ENCODE measurements at places on chromosomes 13 and 19.

DNA sequence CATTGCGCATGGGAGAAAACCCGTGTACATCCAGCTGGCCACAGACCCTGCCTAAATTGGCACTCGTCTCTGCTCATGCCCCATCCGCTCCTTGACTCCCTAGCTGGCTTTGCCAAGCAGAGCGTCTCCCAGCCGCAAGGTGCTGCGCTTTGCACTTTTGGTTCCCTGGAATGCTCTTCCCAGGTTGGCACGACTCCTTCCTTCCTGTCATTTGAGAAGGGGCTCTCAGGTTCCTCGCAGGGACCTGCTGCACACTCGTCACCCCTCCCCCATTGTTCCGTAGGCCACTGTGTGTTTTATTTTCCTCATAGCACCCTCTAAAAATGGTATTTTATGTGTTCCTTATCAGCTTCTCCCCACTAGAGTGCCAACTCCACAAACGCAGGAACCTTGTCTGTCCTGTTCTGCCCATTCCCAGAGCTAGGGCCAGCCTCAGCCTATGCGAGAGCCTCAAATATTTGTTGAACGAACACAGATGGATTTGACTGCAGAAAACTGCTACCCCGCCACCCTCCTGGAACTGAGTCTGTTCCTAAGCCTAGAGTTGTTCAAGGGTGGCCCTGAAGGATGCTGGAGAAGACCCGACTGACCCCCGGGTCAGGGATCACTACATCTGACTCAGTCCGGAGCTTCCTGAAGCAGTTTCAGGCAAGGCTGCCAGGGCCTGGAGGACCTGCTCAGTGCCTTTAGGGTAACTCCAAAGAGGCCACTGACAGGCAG lies 8.4 kb upstream of the CEBPA start:
- DNase-seq, result no peak

DNA sequence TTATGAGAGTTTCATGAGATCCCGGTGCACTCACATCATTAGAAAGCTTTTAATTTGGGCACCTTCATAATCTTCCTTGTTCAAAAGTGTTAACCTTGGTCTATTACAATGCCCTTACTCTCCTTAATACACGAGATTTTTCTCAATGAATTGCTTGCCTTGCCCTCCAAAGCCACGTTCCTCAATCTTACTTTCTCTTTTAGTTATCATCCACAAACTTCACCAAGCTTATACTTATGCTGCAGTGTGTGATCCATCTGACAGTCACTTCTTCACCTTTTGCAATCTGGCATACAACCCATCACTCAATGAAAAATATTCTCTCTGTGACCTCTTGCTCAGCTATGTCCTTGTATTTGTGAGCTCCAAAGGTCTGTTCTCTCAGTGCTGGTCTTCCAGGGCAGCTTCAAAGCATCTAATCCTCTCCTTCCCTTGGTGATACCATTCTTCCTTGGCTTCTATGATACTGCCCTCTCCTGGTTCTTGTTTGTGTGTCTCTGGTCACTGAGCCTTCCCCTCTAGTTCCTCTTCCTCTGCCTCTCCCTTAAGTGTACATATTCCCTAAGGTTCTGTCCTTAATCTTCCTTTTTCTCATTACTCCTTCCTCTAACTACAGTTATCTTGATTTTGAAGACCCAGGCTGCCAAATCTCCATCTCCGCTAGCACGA lies 202.2 kb upstream of the STARD13 start:
- DNase-seq, result no peak

DNA sequence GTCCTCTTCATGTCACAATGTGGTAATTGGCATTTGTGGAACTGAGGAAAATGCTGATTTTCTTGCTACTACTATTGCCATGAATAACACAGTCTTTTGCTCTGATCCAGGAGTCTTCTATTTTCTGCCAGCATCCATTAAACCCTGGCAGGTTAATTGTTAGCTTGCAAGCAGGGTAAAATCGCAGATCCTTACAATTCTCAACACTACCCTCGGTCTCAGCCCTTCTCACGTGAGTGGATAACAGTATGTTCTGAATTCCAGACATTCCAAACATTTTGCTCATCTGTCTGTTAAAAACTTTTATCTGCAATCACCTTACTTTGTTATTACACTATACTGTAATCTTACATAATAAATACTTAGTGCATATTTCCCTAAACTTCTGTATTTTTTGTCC lies 251.3 kb upstream of the ATXN8OS start:
- DNase-seq, result no peak

DNA sequence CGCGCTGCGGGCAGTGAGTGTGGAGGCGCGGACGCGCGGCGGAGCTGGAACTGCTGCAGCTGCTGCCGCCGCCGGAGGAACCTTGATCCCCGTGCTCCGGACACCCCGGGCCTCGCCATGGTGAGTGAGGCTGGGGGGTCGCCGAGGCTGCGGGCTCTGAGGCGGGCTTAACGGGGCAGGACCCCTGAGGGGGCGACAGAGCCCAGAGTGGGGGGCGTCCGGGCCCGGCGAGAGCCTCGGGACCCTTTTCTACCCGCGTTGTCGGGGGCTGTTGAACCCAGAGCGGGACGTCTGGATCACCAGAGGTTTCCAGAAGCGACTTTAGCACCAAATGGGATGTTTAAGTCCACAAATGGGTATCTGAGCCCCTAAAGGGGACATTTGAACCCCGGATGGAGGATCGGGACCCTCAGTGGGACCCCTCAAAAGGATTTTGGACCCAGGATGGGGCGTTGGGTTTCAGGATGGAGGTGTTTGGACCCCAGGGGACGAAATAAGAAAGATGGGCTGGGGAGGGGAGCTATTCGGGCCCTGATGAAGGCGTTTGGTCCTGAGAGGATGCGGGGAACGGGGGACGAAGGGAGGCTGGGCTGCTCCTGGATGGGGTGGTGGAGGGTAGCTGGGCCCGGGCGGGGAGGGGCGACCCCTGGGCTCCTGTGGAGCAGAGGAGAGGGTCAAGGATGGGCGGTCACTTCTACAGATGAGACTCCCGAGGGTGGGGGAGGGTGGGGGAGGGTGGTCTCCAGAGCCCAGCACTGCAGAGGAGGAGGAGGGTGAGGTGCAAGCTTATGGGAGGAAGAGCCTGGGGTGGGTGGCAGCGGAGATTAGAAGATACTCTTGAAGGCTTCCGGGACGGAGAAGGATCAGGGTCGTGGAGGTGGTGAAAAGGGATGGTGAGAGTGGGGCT lies at the start of gene CALM3:
Gene CALM3, plus strand, starts transcription at position 13 of the 907 bp plus-strand sequence. Its CDS starts 105 bp downstream, at position 118.
- DNase-seq, result no peak

GRCh38 chr13:100634696-100635095 lies 39.9 kb downstream of the TMTC4 start:
- no peak for DNase-seq

DNA sequence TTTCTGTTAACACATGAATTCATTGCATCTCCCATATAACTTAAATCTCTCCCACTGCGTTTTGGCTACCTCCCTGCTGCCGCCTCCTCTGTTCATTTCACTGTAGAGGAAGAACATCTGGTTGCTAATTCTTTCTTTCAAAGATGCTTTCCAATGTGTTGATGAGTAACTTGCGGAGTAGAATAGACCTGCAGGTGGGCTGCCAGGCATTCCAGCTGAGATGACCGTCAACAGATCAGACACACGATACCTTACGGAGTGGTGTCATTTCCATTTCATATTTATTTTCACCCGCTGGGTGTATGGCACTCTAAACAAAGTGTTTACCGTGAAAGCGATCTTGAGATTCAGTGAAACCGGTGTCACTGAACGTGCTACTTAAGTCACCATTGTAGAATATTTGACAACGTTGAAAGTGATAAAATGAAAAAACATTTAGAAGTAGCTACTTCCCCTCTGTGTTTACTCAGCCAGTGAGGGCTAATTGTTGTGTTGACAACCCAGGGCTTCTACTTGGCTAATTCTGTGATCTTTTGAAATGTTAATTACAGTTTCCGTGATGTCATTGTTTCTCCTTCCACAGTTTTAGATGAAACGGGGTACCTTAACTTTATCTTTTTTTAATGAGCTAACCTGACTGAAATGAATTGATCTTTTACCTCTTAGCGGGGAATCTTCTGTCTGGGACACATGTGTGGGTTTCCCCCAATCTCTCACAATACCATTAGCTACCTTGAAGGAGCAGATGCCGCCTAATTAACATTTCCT lies 228.5 kb upstream of the ARGLU1 start:
- DNase-seq, result no peak

DNA sequence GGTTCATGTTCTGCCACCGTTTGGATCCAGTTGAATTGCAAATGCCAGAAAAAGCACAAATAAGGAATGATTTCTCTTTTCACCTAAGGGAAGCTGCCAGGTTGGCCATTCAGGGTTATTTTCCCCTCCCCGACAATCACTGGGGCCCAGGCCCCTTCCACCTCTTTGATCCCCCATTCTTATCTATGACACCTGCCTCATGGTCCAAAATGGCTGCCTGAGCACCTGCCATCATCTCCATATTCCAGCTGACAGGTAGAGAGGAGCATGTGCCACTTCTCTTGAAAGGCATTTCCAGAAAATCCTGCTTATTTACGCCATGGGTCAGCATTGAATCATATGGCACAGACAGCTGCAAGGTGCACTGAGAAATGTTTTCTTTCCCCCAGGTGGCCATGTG lies 15.7 kb downstream of the PTPRS start:
- no peak for DNase-seq

DNA sequence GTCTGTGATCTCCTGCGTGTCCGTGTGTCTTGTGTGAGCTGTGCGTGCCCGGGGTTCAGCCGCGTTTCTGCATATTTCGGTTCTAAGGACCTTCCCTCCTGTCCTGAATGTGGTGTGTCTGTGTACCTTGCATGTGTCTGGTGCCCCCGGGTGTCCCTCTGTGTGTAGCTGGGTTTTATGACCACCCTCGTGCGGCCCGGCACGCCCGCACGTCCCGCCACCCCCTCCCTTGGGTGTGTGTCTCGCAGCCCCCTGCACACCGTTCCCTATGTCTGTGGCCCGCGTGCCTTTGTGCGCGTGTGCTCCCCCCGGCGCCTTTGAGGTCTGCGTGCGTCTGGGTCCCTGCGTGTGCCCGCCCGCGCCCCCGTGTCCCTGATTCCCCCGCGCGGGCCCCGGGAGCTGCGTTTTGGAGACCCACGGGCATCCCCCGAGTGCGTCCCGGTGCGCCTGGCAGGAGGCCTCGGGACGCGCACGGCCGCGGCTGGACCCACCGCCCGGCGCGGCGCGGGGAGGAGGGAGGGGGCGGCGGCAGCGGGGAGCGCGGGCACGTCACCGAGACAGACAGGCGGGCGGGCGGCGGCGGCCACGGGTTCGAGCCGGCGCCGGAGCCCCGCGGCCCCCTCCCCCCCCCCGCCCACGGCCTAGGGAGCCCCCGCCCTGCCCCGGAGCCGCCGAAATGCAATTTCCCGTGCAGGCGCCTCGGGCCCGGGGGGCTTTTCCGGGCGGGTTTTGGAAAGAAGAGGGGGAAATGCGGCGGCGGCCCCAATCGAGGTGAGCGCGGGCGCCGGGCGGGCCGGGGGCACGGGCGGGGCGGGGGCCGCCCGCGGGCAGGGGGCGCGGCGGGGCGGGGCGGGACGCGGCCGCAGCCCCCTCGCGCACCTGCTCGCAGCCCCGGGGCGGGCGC lies 12.0 kb upstream of the NANOS3 start:
- no peak for DNase-seq

DNA sequence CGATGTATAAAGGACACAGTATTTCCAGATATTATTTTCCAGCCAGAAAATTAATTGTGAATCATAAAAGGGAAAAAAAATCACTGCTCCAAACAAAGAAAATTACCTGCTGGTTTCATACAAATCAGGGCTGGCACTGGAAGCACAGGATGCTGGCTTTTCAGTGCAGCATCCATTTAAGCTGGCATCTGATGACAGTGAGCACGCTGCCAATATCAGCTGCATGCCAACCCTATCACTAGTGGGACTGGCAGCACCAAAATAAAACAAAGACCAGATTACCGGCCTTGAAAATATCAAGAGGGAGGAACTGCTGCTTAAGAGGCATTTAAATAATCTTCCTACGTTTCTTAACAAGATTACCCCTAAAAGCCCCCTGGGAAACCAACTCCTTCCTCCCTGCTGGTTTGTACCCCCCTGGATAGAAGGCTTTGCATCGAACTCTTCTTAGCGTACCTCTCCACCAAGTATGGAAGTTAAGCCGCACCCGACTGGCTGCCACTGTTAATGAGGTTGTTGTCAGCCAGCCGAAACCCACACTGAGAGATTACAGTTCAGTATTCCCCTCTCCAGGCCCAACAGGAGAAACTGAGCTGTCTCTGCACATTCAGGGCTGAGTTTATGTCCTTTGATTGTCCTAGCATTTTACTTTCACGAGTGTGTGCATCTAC lies 257.8 kb downstream of the EFNB2 start:
- no peak for DNase-seq

GRCh38 chr13:42055500-42056085 lies 7.1 kb downstream of the DGKH start:
- DNase-seq, result no peak

DNA sequence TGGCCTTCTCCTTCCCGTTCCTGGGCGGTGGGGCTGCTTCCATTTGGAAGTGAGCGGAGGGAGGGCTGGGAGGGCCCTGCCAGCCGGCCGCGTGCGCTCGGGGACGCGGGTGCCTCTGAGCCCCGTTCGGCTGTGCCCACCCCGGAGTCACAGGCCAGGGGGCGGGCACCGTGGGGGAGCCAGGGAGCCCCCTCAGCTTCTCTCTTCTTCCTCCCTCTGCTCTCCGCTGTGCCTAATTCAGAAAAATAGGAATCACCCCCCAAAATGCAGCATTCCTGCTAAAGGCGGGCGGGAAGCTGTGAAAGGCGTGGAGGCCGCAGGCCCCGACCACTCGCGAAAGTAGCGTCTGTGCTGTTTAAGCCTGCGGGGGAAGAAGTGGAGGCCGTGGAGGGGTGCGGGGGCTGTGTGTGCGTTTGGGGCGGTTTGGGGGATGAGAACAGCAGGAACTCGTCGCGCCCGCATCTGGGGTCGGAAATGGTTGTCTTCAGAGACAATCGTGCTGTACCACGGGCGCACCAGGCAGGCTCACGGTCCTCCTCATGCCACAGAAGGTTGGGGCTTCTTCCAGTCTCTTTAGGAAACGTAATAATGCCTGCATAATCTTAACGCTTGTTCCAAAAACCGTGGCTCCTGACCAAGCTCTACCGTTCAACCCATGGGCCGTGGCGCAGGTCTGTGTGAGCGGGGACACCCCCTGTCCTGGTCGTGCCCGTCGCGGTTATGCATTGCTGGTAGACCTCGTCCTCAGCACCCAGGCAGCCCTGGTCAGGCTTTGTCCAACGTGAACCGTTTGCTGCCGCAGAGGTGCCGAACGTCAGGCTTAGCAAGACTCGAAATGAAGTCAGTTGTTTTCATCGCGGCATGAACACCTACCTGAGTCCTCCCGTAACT lies 110.4 kb upstream of the SOX1 start:
- no peak for DNase-seq

Measured in activated gamma-delta T cell (primary cell).